ENCODE measurements at places on chromosomes 11 and 22.

- peak; percentile 47 for DNase-seq
Measured at GRCh38 chr11:16184588-16184987, 171.8 kb downstream of the SOX6 start.

DNA sequence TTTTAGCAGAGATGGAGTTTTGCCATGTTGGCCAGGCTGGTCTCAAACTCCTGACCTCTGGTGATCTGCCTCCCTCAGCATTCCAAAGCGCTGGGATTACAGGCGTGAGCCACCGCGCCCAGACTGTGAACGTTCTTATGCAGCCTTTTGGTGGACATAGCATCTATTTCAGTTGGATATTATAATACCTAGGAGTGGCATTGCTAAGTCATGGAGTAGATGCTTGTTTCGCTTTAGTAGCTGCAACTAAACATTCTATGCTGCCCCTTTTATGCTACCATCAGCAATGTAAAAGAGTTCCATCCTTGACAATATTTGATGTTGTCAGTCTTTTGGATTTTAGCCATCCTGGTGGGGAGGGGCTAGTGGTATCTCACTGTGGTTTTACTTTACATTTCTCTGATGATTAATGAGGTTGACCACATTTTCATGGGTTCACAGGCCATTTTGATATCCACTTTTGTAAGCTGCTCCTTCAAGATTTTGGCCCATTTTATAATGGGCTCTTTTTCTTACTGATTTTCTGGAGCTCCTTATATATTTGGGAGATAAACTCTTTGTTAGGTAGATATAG lies 16.5 kb upstream of the APOBEC3A start:
- DNase-seq = no peak

DNA sequence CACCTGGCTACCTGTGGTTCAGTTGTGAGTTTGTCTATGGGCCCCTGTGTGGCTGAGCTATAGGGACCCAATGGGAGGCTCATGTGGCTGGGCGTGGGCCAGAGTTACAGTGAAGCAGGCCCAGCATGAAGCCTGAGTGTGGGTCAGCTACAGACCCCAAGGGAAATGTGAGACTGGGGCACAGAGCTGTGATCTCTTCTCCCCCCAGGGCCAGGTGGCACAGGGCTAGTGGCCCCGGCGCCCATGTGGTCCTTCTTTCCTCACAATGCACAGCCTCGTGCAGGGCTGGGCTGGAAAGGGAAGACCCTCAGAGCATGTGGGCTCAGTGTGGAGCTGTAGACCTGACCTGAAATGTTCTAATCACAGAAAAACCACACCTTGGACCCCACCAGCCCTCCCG lies 71.6 kb upstream of the NECTIN1 start:
- DNase-seq = no peak

DNA sequence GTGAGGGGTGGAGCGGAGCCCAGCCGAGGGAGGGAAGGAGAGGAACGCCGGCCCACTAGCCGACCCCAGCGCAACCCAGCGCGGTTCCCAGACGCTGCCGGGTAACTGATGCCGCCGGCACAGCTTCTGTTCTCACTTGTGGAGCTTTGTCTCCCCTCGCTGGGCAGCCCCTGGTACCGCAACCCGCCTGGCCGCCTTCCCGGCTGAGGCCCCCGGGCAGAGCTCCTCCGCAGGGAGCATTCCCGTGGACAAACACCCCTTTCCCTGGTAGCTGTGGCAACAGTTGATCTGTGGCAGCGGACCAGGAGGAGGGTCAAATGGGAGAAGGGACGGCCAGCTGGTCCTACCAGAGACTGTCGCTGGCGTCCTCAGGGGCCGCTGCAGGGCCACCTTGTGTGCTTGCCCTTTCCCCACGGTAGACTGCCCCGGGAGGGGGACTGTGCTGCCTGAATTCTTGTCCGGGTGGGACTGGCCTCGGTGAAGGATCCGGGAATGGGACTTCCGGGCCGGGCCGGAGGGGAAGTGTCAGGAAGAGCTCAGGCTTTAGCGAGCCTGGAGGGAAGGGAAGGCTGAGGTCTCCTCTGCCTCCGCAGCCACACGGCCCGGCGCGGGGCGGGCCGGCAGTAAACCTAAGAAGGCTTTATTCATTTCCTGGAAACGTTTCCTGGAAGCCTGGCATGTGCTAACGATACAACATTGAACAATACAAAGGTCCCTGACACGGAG lies 468.0 kb downstream of the OPCML start:
- DNase-seq = no peak

GRCh38 chr11:78957476-78958245 lies 383.0 kb upstream of the NARS2 start:
- no peak for DNase-seq

DNA sequence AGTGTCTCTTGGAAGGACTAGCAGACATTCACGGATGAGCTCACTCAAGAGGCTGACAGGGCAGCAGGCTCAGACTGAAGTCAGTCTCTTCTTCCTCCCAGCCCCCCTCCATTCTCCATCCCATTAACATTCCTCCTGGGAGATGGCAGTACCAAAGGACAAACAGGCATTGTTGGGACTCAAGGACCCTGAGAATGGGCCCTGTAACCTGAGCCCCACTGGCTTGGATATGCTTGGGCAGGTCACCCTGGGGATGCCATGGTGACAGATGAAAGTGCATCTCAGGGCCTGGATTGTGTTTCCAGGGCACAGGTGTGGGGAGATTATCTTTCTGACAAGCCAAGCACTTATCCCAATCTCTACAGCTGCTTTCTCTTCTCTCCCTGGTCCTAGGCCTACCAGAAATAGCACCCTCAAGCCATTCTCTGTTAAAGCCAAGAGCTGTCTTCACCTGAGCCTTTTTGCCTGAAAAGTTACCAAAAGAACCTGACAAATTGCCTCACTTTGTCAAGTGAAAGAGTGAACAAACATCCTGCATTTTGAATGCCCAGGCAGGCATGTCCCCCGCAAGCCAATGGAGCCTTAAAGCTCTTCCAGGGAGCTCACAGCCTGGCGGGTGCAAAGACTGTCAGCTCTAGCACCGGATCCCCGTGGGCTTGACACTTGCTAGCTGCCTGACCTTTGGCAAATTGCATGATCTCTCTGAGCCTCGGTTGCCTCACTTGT lies 366.0 kb upstream of the NARS2 start:
- DNase-seq = peak; percentile 95

GRCh38 chr11:33476945-33477606 lies 219.9 kb downstream of the HIPK3 start:
- no peak for DNase-seq

DNA sequence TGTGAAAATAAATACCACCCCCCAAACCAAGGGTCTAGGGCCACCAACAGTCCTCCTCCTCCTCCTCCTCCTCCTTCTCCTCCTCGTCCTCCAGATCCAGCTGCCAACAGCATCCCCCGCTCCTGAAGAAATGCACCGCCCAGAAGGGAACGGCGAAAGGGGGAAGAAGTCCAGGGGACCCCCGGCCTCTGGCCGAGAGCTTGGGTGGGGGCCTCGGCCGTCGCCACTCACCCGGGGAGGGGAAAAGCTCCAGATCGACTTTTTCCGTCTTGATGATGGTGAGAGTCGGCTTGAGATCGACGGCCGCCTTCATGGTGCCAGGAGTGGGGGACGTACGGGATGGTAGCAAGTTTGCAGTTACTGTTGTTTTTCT lies 65.7 kb downstream of the ETS1 start:
- DNase-seq = no peak

DNA sequence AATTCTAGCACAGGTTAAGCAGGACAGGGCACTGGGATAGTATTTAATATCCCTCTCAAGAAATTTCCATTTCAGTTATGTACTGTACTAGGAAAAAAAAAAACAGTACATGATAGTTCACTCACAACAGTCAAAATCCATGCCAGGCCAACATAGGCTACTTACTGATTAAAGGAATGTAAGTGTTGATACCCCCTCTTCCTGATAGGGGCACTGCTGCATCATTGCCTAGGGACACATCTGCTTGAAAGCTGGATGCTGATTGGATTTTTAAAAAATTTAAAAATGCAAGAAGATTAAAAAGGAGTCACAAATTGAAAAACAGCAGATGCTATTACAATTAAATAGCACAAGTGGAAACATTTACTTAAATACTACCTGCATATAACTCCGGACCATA lies 43.4 kb downstream of the APOL5 start:
- DNase-seq = no peak

DNA sequence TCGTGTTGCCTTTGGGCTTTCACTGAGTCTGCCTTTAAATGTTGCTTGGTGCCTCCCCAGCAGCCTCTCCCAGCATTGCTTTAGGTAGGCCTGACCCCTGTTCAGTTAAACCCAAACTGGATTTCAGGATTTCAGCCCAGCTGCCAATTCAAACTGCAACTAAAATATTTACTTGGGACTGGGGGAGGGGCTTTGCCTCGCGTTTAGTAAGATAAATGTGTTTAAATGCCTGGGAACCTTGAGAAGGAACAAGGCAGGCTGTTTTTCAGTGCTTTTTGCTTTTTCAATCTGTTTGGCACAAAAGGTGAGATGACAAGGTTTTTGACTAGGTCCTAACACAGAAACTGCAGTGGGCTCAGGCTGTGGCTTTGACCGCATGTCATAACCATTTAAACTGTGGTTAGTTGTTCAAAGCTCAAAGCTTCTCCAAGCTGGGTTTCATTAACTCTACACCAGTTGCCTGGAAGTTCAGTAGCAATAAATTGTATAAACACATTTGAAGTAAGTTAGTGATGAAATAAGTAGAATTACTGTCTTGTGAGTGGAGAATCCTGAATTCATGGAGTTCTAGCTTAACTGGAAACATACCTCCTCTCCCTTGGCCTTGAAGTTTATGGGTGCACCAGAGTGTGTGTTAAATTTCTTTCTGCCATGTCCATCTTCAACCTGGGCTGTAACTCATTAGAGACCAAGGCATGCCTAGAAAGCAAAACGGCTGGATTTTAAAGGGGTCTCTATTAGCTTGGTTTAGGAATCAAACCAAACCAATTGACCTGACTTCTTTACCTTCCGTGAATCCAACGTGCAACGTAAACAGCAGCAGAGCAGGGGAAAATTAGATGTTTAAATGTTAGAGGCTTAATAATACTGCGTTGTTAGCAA lies 3.6 kb downstream of the PKNOX2 start:
- no peak for DNase-seq

DNA sequence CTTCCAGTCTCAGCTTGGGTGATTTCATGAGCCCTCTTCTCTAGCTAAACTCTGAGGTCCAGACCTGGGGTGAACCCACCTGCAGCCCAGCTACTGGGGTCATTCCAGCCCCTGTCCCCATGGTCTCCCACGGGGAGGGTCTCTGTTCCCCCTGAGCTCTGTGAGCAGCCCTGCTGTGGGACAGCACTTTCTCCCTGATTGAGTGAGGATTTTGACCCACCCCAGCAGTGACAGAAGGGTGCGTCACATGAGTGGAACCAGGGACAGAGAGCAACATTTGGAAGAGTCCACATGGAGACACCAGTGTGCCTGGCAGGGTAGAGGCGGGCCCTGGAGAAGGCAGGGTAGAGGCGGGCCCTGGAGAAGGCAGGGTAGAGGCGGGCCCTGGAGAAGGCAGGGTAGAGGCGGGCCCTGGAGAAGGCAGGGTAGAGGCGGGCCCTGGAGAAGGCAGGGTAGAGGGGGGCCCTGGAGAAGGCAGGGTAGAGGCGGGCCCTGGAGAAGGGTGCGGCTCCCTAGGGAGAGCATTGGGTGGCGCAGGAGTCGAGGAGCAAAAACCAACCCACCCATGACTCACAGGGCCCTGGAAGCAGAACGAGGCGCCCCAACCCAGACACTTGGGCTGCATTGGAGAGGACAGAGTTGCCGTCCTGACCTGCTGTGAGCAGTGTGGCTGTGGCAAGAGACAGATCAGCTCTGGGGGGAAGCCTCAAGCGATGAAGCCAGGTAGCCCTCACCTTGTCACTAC lies 227.7 kb upstream of the B3GAT1 start:
- no peak for DNase-seq

GRCh38 chr22:28497188-28497587 lies 182.5 kb downstream of the TTC28 start:
- DNase-seq = no peak

GRCh38 chr11:3202759-3203158 lies 15.9 kb downstream of the MRGPRG start:
- no peak for DNase-seq

- no peak for DNase-seq
Measured at GRCh38 chr22:34475886-34476285, 555.6 kb upstream of the LARGE1 start.

DNA sequence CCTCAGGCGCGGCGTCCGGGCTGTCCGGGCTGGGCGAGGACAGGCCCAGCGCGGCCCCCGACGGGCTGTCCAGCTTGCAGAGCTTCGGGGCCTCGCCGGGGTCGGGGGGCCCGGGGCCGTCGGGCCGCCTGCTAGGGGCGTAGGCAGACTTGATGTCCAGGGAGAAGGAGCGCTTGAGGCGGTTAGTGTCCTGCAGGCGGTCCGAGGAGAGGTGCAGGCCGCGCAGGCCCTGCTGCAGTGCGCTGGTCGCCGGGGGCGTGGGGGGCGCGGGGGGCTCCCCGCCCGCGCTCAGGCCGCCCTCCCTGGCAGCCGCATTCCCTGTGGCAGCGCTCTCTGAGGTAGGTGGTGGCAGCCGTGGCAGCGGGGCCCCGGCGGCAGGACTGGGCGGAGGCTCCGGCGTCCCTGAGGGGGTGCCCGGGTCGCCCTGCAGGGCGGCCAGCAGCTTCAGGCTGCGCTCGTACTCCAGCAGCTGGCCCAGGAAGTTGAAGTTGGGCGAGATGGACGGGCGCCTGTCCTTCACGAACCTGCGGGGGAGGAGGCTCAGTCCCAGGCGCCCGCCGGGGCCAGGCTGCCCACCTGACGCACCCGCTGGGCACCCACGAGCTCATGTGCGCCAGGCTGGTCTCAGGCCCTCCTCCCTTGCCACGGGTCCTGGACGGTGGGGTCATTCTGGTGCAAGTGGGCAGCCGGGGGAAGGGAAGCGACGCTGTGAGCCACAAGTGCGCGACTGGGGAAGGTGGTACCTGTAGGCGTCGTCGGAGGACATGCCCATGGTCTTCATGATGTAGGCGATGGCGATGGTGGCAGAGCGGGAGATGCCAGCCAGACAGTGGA lies 14.8 kb downstream of the DUSP8 start:
- no peak for DNase-seq
